Stimulated activated CD4-positive, alpha-beta T cell treated with anti-CD3 and anti-CD28 coated beads, Interleukin-1b, Interleukin-23, amount 100 ng/mL, for 24 hours (primary cell): ENCODE measurements at places on chromosomes 11 and 22.

DNA sequence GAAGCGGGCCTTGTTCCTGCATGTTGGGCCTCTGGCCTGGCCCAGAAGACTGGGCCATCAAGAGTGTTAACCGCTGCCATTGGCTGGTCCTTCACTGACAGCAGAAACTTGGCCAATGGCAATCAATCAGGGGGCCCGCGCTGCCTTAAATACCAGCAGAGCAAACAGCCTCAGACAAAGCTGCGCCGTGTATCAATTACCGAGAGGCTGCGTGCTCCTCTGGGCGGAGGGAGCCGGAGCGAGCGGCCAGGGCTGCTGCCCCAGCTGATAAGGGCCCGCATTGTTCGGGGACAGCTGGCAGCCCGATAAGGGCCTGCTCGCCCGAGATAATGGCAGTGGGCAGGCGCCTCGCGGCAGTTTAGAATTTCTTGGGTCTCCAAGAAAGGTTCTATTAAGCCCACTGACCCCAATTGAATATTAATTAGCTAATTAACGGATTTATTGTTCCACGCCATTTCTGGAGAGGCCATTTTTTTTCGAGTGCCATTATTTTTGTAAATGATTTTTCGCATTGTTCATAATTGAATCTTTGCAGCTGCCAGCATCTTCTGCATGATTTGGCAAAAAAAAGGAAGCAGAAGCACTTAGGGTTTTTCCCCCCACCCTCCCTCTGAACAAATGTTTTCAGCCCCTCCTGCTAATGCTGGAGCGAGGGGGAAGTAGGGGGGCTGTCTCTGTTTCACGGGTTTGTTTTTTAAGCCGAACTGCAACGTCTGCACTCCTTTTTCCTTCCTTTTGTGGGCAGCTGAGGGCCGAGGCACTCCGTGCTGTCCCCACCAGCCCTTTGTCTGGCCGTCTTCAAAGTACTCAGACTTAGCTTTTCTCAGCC is 37.6 kb upstream of the RIC3 start:
- no peak for DNase-seq

DNA sequence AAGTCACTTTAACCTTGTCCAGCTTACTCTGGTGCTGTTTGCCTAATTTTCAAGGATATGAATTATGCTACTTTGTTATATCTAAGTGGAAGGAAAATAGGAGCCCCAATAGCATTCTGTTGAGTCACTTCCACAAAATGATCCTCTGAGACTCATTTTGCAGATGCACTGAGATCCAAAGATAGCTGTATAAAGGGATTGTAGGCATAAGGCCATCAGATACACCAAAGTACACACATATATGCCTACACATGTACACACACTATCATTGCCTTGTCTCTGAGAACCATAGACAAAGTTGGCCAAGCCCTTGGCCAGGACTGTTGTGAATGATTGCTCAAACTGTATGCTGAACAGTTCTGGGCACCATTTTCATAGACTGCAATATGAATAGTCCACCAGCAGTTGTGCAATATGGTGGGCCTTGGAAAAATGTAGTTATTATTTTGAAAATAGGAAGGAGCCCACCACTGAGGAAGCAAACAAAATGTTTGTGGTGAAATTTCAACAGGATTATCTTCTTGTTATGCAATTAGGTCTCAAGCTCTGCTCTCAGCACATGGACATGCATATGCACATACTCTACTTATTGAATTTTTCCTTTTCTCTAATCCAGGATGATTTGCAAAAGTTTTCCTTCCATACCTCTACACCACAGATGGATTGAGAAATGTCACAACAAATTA is 186.0 kb upstream of the CTSC start:
- no peak for DNase-seq

- DNase-seq, result no peak
These were observed 133.2 kb downstream of the SPATA19 start for GRCh38 chr11:133712051-133712560.

DNA sequence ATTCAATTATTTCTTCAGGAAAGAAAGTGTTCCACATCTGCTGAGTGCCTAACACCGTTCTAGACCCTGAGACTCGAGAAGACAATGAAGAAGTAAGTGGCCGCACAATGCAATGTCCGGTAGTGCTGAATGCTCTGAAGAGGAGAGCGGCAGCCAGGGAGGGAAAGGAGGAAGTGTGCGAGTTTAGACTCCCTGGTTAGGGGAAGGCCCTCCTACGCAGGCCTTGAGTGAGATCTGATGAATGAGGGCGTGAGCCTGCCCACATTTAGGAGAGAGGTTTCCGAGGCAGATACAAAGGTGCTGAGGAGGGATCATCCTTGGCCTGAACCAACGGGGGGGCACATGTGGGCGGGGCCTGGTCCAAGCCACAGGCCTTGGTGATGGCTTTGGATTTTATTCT is 558.6 kb downstream of the NTM start:
- DNase-seq, result no peak

DNA sequence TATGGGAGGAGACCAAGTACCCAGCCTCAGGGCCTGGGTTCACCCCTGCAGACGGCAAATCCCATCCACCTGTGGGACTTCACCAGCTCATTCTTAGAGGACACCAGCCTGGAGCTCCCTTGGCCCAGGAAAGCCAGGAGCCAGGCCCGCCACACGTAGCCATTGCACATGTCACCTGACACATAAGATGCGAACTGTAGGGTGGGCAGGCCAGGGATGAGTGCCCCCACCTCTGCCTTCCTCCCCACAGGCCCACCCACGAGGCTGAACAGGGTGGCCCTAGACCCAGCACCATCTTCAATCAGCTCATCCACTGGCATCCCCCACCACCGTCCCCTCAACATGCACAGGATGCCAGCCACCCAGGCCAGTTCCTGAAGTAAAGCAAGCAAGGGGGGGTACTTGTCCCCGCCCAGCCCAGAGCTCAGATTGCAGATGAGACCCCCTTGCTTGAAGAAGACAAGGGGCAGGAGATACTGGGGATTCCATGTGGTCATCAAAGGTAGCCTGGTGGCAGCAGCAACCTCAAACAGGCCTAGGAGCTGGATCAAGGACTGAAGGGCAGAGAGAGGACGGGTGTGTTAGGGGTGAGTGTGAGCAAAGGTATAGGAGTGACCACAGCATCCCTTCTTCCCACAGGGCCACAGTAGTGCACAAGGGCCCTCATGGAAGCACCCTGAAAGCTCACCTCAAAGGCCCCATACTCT is 45.6 kb downstream of the IGLL5 start:
- no peak for DNase-seq

GRCh38 chr11:62553080-62553838 is 6.7 kb upstream of the AHNAK start:
- DNase-seq, result no peak

DNA sequence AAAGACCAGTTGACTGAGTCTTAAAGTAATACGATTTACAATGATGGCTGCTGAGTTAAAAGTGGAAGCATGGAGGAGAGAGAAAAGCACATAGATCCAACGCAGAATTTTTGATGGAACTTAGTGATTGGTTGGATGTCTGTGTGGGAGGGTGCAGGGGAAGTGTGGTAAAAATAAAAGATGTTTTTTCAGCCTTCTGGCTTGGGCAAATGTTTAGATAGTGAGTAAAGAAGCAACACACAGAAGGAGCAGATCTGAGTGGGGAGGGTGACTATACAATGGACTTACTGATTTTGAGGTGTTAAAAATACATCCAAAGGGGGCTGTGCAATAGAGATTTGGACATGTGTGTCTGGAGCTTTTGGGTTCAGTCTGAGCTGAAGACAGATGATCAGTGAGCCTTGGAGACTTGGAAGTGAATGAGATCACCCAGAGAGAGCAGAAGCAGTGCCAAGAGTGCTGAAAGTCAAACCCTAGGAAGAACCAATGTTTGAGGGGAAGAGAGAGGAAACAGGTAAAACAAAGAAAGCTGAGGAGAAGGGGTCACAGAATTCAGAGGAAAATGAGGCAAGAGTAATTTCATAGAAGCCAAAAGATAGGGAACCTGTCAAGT is 8.6 kb downstream of the GRIA4 start:
- DNase-seq, result no peak

GRCh38 chr22:39577366-39577765 is 6.8 kb downstream of the CACNA1I start:
- DNase-seq, result no peak

DNA sequence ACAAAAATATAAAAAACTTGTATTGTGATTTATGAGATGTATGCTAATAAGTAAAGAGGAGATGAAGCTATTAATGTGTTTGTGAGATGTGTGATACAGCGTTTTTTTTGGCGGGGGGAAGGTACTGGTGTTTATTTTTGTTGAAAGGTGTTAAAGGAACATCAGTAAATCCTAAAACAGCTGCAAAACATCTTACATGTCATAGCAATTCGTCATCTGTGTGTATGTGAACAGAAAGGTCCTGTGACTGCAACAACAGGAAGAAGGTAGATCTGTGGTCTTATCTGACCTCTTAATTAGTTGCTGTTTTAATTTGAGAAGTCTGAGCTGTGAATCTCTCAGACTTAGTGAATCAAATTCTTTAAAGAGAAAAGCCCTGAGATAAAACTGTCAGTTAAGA is 1041.1 kb downstream of the JRKL start:
- no peak for DNase-seq

- DNase-seq, result no peak
These were observed 38.3 kb downstream of the CLPB start for GRCh38 chr11:72396041-72396440.

- no peak for DNase-seq
These were observed 46.1 kb downstream of the PHF21A start for GRCh38 chr11:46075168-46075567.

DNA sequence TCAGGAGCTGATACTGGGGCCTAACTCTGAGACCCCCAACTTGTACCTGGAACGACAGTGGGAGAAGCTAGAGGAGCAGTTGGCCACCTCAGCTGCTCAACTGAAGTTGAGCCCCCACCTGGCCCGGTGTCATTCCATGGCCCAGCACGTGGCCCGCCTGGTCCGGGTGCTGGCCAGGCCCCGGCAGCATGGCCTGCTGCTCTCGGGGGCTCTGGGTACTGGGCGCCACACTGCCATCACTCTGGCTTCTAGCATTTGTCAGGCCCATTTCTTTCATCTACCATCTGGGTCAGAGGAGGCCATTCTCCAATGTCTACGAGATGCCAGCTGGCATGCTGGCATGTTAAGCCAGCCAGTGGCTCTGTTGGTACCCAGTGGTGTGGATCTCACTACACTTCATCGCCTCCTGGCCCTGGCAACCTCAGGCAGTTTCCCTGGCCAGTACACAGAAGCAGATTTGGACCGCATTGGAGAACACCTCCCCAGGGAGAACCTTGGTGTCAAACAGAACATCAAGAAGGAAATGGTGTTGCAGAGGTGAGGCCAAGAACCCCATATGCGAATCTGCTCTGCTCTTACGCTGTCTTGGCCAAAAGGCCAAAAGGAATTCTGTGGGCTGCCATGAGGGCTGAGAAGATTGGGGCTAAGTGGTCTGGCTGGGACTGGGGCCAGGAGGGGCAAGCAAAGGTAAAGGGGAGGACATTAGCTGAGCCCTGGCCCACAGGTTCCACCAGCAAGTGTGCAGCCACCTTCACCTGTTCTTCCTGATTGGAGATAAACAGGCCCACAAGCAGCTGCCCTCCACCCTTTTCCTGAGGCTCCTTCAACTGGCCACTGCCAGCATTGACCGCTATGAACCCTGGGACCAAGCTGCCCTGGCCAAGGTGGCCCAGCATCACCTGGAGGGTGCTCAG is 45.4 kb downstream of the RRP8 start:
- no peak for DNase-seq

DNA sequence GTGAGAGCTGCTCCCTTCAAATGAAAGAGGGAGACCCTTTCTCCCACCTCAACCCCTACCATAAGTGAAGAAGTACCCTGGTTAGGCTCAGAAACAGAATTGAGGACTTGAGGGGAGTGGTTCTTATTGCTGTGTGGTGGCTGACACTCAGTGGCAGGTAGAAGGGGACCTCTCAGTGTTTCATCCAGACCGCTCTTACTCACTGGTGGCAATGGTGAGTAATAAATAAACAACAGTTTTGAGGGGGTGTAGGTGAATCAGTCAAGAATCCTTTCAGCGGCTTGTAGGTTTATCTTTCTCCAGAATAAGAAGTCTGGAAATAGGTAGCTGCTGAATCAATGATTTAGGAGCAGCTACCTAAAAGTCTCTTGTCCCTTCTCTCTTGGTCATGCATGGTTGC is 403.4 kb upstream of the B3GAT1 start:
- DNase-seq, result no peak

DNA sequence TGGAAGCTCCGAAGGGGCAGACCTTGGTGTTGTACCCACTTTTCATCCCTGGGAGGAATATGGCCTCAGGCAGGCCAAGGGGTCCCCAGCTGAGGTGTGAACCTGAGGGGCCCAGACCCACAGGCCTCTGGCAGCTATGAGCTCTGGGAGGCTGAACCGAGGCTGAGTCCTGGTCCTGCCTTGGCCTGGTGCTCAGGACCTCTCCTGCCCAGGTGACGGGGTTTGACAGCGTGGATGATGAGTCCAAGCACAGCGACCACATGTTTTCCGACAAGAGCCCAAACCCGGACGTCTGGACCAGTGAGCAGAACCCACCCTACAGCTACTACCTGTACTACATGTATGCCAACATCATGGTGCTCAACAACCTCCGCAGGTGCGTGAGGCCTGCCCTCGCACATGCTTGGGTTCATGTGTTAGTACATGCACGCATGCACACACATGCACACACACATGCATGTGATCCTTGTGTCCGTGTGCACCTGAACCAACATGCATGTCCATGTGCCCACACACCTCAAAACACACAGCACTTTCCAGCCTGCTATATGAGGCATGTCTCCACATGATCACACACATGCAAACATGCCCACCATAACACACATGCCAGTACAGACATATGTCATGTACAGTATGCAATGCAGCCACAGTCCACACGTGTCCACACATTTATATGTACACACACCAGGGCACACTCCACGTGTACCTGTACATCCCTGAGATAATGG is 40.9 kb downstream of the RNF141 start:
- DNase-seq, result no peak

GRCh38 chr11:96127596-96127959 is 203.7 kb upstream of the MTMR2 start:
- DNase-seq, result no peak

GRCh38 chr11:62295504-62295903 is 3.4 kb downstream of the SCGB1D4 start:
- no peak for DNase-seq

GRCh38 chr22:36493690-36494110 is 12.3 kb upstream of the TXN2 start:
- DNase-seq, result no peak

DNA sequence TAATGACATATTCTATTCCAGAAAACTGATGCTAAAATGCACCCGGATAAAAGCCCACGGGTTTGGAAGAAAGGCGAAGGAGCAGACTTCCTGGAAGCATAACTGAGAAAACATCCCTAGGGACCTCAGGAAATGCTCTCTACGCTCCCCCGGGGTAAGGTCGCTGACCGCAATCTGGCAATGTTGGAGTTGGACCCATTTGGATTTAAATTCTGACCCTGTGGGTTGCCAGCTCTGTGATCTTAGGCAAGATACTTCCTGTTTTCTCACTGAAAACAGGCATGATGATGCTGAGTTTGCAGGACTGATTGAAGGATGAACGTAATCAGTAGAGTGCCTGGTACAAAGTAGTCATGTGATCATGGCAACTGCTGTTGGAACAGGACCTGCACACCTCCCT is 1054.0 kb downstream of the NTM start:
- no peak for DNase-seq
